Activated CD4-positive, alpha-beta T cell treated with anti-CD3 and anti-CD28 coated beads, Interleukin-10, Interleukin-2, amounts not matched to agents 100 ng/mL and 50 ng/mL, durations not matched to agents 16 hours and 8 hours (primary cell): ENCODE measurements at places on chromosomes 3 and 15.

DNA sequence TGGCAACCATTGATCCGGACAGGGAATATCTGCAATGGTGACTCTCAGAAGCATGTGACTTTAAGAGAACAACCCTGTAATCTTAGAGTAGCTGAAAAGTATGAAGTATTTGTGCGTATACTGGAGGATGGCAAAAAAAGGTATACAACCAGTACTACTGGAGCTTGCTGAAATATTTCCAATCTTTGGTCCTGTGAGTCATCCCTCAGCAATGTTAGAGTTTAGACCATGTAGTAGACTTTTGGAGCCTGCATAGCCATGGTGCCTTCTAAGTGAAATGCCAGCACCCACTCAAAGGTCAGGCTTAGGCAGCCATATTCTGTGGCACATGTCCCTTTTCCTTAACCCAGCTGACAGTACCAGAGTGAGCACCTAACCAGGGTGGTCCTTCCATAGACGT lies 429.4 kb downstream of the NTRK3 start:
- DNase-seq: no peak

- DNase-seq: no peak
Measured at GRCh38 chr15:28260722-28261121, 61.3 kb downstream of the HERC2 start.

DNA sequence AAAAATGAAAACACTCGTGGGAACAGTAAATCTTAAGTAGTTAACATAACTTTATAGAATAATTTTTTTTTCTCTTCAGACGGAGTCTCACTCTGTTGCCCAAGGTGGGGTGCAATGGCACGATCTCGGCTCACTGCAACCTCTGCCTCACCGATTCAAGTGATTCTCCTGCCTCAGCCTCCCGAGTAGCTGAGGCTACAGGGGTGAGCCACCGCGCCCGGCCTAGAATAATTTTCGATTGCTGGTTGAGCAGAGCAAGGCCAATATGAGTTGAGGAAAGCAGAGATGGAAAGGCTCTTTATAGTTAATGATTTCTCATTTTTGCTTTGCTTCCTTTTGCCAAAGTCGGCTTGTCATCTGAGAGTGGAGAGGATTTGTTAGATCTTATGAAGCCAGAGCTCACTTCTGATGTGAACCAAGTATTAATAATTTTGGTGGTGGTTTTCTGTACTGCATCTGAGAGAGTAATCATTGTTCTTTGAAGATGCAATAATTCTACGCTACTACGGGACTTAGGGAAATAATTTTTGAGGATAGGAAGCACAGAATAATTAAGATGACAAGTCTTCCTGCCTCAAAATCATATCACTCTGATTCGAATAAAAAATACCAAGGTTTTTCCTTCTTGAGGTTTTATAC lies 1.6 kb upstream of the GOLM2 start:
- no peak for DNase-seq

GRCh38 chr3:23495507-23495906 lies 292.4 kb downstream of the UBE2E2 start:
- no peak for DNase-seq

DNA sequence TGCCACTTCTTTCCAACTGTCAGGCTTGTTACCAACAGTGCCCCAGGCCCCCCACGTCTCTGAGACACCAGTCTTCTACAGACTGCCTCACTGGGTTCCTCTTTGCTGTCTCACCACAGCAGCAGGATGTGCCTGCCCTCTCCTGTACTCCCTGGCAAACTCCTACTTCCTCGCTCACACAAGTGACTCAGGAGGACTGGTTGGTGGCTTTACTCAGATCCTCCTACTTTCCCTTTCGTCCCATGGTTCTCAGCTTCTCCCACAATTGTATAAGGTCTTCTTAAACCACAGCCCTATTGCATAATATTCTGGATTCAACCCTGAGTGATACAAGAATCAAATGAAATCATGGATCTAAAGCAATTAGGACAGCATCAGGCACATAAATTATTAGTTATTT lies 246.6 kb upstream of the PROK2 start:
- peak; percentile 13 for DNase-seq

DNA sequence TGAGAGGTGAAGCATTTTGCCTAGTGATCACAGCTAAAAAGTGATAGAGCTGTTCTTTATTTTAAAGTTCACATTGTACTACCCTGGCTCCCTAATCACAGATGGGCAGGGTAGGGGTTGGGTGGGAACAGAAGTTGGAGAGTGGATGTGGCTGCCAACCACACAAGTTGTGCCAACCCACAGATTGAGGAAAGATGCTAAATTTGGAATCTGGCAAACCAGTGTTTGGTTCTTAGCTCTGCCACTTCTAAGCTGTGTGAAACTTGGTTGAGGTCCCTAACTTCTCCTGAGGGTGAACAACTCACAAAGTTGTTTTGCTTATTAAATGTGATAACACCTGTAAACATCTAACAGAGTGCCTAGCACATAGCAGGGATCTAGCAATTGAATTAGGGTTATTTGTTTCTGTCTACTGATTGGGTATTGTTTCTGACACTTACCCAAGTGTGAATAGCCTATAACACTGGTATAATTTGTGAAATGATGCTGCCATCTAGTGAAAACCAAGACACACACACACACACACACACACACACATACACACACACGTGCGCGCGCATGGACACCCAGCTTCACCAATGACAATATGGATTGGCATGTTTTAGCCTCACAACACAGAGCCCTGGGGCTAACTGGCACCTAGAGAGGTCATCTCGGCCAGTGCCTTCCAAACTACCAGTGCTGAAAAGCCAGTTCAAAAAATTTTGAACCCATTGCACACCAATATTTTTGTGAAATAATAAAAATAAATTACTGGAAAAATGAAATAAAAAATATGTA lies 25.3 kb downstream of the ADGRG7 start:
- DNase-seq: peak; percentile 54

DNA sequence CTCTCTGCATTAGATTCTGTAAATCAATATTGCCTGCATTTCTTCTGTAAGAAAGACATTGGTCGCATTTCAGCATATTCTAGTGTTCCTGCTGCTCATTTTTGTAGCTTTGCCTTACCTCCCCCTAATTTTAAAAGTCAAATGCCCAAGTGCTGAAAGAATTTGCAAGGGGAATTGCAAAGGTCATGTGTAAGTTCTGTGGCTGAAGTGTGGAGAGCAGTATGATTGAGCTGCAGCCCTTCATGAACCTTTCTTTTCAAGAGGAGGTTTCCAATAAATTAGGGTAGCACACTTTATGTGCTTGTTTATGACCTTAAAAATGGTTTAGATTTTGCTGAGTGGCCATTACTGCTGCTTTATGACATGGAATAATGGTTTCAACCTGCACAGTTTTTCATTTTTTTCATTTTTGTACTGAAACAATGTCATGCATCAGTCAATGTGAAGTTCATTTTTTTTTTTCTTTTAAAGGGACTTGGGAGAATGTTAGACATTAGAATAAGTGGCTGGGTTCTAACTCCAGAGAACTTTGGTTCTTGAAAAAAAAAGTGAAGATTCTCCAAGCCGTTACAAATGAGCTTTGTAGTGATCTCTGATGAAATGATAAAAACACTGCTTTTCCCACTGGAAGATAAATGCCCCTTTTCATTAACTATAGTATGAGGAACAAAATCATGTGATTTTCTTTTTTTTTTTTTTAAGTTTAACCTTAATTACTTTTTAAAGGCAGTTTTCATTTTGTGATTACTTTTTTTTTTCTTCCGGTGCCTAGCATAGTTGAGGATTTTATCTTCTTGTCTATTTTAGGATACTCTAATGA lies 99.6 kb downstream of the MITF start:
- DNase-seq: no peak

DNA sequence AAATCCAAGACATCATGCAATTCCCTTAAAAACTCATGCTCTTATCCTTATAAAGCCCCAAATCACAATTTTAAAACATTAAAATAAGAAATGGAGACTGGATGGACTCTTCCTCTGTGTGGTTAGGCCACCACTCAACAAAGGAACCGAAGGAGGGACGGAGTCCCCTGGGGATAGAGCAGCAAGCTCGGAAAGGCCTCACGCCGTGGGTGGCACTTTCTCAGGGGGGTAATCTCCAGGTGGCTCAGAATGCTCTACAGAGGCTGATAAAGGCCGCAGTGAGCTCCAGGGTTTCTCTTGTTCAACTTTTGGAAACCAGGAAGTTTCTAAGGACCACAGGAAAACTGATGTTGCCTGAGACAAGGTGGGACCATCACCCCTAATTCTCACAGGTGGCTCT lies 23.2 kb downstream of the CCR9 start:
- no peak for DNase-seq

DNA sequence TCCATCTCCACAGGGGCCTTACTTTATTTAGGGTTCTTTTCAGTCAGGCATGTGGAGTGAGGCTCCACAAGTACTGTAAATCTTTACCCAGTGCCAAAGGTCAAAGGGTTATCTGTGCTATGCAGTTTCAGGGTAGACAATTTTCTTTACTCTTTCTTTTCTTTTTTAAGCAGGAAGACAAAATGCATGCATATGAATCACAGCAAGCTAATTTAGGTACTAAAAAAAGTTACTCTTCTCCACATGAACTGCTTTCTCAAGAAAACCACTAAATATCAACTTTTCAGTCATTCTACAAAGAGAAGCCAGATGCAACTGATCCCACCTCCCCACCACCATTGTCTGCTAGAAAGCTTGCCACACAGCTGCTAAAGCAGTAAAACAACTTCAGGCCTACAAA lies 73.3 kb upstream of the PYGO1 start:
- peak; percentile 38 for DNase-seq
